ENCODE measurements at places on chromosomes 6 and 20. TPM values are rescaled to one million over a fixed set of nuclear protein-coding genes. Genes with fewer than 3 reads are reported as not detected.

PHACTR3 gene
- 0.60 TPM for total RNA-seq

GLYATL3 gene
- not detected for total RNA-seq

KCTD20 gene
- total RNA-seq, result 34.6 TPM

SEL1L2 gene
- 0.52 TPM for total RNA-seq

DCDC2 gene
- total RNA-seq, result 15.2 TPM

PRSS16 gene
- 13.0 TPM for total RNA-seq

HNF4A gene
- total RNA-seq, result not detected

ALDH8A1 gene
- total RNA-seq, result 1.3 TPM

BFSP1 gene
- total RNA-seq, result 1.0 TPM

PRDM13 gene
- total RNA-seq, result not detected

CLPSL2 gene
- total RNA-seq, result not detected

DAAM2 gene
- total RNA-seq, result 23.0 TPM

SOX18 gene
- 28.1 TPM for total RNA-seq

OPRL1 gene
- total RNA-seq, result 0.42 TPM

TGM3 gene
- not detected for total RNA-seq

ZNF831 gene
- total RNA-seq, result 1.4 TPM

MACROD2 gene
- total RNA-seq, result 17.1 TPM

RCAN2 gene
- 19.8 TPM for total RNA-seq

ADAM33 gene
- total RNA-seq, result 56.9 TPM

TFAP2D gene
- not detected for total RNA-seq

XKR7 gene
- total RNA-seq, result 0.05 TPM
